ENCODE measurements at places on chromosomes 2 and 18.

- DNase-seq: peak; percentile 93
Measured at GRCh38 chr2:45786030-45786835, 134.8 kb downstream of the PRKCE start.

DNA sequence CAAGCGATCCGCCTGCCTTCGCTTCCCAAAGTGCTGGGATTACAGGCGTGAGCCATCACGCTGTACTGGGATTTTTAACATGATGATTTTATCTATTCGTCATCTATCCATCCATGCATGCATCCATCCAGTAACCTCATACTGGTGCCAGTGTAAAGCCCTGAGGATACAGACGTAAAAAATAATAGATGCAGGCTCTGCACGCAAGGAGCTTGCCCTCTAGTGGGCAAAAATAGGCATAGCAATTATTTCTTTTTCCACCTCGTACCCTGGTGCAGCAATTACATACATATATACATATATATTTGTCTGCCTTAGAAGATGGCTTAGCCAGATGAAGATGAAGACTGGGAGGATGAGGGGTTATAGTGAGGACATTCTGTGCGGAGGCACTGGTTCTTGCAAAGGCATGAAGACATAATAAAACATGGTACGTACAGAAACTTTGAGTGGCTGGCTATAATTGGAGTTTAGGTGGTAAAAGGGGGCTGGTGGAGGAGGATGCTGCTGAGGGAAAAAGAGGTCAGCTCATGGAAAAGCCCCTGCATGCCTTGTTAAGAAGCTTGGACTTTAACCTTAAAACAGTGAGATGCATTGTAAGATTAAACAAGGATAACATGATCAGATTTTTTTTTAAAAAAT is 19.6 kb upstream of the RPIA start:
- peak; percentile 58 for DNase-seq

- DNase-seq: no peak
Measured at GRCh38 chr2:14826518-14826917, 194.0 kb downstream of the LRATD1 start.

DNA sequence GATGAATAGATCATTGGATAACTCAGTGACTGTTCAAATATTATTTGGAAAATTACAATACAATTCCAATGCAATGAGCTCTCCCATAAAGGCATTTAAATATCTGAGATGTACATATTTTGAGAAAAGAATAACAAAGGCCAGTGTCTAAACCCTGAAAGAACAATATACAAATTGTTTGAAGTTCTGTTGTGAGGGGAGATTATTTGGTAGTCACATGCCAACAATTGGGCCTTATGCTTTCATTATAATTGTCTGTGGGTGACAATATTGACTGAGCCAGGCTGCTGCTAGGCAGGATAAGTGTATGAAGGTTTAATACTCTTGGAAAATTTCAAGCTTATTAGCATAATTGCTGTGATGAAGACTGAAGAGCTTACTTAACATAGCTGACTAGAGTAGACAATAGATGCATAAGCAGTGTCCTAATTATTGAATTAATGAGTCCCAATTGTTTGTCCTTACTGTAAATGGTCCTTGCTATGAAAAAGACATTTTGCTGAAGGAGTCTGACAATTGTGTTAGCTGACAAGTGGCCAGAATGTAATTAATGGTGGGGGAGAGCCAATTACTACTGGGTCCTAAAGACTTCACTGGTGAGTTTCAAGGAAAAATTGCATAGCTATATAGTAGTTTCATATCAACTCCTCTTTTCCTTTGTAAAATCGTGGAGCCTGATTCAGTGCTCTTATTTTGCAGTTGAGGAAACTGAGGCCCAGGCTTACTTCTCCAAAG is 5.0 kb upstream of the SMAD2 start:
- DNase-seq: no peak

DNA sequence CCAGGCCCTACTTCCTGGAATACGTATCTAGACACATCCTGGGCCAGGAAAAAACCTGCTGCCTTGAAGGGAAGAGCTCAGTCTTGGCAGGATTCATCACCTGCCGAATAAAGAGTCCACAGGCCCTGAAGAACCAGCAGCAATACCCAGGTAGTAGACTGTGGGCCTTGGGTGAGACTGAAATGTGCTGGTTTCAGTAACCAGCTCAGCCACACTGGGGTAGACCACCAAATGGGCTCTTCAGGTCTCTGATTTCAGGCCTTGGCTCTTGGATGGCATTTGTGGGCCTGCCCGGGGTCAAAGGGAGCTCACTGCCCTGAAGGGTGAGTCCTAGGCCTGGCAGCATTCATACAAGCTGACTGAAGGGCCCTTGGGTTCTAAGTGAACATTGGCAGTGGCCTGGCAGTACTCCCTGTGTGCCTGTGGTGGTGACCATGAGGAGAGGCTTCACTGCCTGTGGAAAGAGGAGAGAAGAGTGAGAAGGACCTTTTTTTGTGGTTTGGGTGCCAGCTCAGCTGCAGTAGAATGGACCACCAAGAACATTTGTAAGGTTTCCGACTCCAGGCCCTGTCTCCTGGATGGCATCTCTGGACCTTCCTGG is 175.1 kb downstream of the ANKRD30B start:
- DNase-seq: no peak

DNA sequence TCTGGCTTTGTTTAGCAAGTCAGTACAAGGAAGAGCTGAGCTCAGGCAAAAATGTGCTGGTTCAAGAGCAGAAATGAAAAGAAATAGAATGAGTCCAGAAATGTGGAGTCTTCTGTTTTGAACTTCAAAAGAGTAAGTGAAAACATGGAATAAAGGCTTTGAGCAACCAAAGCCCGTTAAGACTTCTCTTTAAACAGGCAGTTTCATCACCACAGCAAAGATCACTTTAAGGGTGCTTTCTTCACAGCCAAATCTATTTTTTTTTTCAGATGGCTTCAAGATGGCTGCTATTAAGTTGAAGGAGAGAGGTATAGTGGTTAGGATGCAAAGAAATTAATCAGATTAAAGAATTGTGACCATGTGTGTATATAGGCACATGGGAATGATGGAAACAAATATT is 2.0 kb upstream of the CHRNA1 start:
- DNase-seq: no peak

DNA sequence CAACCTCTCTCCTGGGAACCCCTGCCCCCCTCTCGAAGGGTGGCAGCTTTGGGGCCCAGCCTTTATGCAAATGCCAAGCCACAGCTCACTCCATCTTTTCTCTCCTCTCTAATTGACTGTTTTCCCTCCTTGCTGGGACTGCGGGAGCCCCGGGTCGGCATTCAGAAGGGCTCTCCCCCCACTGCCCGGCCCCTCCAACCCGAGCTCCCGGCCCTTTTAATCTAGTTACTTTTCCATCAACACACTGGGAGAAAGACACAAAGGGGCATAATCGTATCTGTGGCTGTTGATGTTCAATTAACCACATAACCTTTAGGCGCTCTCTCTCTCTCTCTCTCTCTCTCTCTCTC is 95.4 kb downstream of the INHBB start:
- DNase-seq: no peak

- no peak for DNase-seq
Measured at GRCh38 chr2:224156436-224156835, 117.3 kb upstream of the SERPINE2 start.

GRCh38 chr2:80380736-80381135 is 76.2 kb upstream of the LRRTM1 start:
- no peak for DNase-seq

- DNase-seq: no peak
Measured at GRCh38 chr2:20450201-20450999, 3.5 kb downstream of the RHOB start.

GRCh38 chr2:32895424-32895823 is 51.3 kb upstream of the LTBP1 start:
- no peak for DNase-seq

DNA sequence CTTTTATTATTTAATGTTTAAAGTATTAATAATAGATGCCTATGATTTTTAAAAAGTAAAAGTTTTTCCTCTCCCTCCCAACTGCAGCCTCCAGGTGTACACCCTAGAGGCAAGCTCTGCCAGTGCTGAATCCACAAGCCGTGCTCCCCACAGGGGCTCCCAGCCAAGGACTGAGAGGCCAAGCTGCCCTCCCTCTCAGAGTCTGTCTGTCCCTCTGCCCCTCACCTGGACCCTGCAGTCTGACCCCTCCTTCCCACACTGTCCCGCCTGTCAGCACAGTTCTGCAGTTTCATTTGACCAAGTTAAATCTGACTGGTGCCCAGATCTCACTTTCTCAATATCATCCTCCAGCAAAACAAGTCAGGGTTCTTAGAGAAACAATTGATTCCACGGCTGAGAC is 14.8 kb upstream of the PROC start:
- DNase-seq: no peak

GRCh38 chr18:23354625-23355024 is 98.5 kb upstream of the RIOK3 start:
- no peak for DNase-seq

DNA sequence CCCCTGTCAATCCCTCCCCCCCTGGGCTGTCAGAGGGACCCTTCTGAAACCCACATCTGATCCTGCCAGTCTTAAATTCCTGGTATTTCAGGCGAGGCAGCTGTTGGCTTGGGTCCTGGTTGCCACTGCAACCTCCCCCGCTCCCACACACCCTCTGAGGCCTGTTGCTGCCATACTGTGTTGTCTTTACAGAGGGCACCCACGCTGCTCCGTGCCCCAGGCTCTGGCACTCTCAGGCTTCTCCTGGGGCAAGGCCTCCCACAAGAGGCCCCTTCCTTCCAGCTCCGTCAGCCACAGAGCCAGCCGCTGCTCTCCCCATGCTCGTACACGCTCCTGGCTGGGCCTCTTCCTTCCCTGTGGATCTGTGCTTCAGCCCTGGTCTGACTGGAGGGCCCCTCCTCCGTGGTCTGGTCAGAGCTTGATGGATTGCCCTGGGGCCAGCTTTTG is 8.6 kb downstream of the CABLES1 start:
- DNase-seq: peak; percentile 69

DNA sequence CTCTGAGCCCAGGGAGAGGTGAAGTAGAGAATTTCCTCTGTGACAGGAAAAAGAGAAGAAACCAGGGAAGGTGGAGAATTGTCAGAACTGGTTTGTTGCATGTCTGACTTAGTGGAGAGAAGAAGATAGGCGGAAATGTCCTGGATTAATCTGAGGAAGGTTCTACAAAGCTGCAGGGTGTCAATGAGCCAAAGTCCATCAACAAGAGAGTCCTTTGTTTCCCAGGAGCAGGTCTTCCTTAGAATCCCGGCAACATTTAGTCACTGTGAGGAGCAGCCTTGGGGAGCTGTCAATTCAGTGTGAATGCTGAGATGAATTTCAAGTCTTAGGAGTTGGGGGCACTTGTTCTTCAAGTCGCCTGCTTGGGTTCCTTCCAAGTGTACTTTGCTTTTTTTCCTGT is 88.4 kb upstream of the CELF4 start:
- no peak for DNase-seq

All from hematopoietic multipotent progenitor cell treated with erythropoietin and hydrocortisone succinate and interleukin-3 and kit ligand, for 8 days (in vitro differentiated cells).